ENCODE measurements at places on chromosomes 16 and 17.

- DNase-seq = peak; percentile 88
These were observed 22.6 kb downstream of the ZNF213 start for GRCh38 chr16:3157229-3158025.

DNA sequence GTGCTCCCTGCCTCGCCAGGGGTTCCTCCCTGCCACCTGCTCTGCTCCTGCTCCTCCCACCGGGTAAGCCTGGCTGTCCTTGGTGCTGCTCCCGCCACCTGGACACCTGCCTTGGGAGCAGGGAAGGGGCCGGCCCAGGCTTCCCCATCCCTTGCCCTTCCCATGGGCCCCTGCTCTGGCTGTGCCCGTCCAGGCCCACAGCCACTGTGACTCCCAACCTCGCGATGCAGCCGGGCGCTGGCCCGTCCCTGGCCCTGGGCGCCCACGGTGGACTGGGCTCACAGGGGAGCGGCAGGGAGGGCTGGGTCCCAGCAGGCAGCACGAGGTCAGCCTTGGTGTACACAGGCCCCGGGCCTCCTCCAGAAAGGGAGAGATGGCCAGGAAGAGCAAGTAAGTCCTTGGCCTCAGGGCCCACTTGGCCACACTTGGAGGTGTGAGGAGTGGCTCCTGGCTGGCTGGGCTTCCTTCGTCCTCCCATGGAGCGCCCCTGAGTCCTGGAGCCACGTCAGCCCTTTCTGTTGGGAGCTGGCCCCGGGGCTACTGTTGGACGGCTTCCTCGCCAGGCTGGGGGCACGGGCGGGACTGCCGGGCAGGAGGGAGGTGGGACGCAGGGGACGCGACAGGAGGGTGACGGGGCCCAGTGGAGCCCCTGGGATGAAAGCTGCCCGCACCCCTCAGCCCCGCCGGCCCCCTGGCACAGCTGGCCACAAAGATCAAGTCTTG, 15.3 kb downstream of the ENGASE start:
- DNase-seq = no peak

DNA sequence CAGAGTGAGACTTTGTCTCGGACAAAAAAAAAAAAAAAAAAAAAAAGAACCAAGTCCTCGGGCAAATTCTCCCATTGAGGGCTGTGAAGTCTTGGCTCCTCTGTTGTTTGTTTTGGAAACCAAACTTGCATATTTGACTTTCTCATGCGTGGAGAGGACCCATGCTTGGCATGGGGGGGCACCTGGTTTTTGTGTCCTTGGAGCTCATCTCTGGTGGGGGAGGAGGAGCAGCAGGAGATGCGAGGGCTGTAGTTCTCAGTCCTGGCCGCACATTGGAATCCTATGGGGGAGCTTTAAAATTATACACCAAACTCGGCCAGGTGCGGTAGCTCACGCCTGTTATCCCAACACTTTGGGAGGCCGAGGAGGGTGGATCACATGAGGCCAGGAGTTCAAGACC, 74.5 kb downstream of the ABCC6 start:
- no peak for DNase-seq

DNA sequence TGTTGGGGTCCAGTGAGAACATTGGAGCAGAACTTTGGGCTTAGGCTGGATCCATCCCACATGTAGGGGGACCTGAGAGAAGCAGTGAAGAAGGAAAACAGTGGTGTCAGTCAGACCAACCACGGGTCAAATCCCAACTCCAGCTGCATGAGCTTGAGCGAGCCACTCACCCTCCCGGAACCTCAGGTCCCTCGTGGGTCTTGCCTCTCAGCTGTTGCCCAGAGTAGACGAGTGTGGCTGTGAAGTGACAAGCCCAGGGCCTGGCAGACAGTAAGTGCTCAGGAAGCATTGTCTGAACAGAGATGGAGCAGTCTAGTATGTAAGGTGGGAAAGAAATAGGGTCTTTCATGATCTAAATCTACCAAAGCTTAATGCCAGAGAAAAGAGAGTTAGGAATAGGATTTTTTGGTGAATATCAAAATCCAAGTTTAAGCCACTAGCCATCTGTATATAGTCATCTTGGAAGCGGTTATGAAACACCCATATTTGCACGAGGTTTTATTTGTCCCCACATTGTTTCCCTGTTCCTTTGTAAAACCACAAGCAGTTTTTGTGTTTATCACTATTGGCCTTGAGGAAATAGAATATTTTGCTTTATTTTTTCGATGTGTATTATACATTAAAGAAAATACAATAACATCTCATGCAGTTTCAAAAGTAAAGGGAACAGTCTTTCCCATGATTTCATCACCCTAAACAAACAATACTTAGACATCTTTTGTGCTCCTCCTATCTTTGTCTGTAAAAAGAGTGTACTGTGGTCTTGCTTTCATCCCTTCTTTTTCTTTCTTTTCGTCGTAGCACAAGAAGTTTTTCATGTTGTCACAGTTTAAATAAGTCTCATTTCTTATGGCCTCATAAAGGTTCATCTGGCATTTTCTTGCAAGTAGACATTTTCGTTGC, 112.0 kb downstream of the CLEC16A start:
- DNase-seq = no peak

DNA sequence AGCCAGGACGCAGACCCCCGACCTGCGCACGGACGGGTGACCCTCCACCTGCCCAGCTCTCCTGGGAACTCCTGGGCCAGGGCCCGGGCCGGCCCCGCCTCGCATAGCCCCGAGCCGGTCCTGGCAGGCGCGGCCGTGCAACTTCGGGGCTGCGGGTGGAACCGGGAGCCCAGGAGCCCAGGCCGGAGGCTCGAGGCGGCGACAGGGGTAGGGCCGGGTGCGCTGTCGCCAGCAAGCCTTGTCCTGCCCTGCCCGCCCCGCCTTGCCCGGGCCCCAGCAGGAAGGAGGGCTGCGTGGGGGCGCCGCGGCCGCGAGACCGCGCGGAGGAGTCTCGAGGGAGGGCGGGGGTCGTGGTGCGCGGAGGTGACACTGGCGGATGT, 408 bp downstream of the LMF1 start:
- no peak for DNase-seq

DNA sequence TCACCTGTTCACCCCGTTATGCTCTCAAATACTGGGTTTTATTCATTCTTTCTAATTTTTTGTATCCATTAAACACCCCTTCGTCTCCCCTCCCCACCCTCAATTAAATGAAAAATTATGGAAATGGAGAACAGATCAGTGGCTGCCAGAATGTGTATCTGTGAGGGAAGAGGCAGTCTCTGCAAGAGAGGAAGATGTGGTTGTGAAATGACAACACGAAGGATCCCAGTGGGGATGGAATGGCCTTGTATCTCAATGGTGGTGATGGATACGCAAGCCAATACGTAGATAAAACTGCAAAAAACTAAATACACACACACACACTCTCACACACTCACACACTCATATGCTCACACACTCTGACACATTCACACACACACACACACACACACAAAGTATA, 570.7 kb downstream of the CDH13 start:
- DNase-seq = no peak

- no peak for DNase-seq
These were observed 113.8 kb downstream of the CYB561 start for GRCh38 chr17:63332286-63332685.

GRCh38 chr17:28514561-28515002, 8.4 kb downstream of the FOXN1 start:
- no peak for DNase-seq

GRCh38 chr17:27281438-27281837, 12.5 kb upstream of the WSB1 start:
- no peak for DNase-seq

- DNase-seq = no peak
These were observed 20.3 kb upstream of the CACNG5 start for GRCh38 chr17:66814570-66814969.

DNA sequence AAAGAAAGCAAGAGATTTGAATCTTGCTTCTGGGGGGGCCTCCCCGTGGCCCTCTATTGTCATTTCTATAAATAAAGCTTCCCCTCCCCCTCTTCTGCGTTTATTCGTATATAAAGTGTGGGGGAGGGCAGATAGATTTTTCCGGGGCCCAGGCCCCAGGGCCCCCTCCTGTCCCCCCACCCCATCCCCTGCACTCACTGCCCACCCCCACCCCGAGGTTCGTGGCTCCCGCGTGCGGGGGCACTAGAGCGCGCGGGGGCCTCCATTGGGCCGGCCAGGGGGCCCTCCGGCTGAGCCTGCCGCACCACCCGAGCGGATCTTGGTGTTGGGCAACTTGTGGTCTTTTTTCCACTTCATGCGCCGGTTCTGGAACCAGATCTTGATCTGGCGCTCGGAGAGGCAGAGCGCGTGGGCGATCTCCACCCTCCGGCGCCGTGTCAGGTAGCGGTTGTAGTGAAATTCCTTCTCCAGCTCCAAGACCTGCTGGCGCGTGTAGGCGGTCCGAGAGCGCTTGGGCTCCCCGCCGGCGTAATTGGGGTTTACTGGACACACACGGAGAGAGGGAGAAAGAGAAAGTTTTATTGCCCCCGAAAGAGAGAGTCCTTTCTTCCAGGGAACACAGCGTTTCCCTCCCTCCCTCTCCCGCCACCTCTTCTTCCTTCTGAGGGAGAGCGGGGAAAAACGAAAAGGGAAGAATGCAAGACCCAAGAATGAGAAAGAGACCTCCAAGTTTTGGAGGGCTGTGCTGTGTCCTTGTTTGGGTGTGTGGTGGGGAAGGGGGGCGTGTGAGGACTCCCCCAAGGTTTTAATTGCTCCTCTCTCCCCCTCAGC, 1.5 kb downstream of the HOXB4 start:
- peak; percentile 56 for DNase-seq

- DNase-seq = peak; percentile 72
These were observed 971 bp downstream of the MINK1 start for GRCh38 chr17:4833941-4834680.

GRCh38 chr17:81125573-81126081, 39.7 kb upstream of the PVALEF start:
- no peak for DNase-seq

- DNase-seq = no peak
These were observed 116.1 kb downstream of the METRNL start for GRCh38 chr17:83195330-83196023.

DNA sequence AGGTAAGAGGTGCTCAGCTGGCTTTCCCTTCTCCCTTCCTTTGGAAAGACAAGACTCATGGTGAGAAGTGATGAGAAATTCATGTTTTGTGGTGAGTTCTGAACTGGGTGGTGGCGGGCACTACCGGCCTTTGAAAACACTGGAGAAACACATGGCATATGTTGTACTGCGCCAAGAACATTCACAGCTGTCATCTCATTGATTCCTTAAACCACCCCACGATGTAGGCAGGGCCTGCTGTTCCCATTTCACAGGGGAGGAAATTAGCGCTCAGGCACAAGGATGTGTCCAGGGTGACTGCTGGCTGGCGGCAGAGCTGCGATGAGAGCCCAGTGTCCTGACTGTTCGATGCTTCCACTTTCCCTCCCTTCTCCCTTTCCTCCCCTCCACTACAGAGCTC, 1.6 kb upstream of the DOC2B start:
- no peak for DNase-seq

DNA sequence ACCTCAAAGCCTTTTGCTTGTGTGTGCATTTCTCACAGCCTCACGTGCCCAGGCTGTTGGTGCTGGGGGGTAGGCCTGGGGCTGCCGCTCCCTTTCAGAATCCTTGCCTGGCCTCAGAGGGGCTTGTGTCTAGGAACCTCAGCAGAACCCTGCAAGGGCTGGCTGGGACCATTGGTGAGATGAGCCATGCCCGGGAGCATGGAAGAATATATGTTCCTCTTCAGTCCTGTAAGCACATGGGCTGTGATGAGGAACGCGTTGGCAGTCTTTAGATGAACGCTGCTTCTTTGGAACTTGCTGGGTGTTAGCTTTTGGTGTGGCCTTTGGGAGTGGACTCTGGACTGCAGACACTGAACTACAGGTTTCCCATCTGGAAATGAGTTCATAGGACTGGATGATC, 32.0 kb upstream of the SLC5A10 start:
- no peak for DNase-seq

DNA sequence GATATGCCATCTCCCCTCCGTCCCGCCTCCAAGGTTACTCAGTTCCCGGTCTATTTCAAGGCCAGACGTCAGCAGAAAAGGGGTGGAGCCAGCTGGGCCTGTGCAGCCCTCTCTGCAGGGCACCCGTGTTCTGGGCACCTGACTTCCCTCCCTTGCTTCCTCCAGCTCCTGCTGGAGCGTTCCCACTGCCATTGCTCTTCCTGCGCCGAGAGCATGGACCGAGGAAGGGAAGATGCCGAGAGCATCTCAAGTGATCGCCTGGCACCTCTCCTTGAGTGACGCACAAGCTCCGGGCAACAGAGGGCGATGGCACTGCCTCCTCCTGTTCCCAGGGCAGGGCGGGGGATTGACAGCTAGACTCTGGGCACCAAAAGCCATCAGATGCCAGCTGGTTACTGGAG, 29.4 kb upstream of the NAT9 start:
- DNase-seq = no peak

DNA sequence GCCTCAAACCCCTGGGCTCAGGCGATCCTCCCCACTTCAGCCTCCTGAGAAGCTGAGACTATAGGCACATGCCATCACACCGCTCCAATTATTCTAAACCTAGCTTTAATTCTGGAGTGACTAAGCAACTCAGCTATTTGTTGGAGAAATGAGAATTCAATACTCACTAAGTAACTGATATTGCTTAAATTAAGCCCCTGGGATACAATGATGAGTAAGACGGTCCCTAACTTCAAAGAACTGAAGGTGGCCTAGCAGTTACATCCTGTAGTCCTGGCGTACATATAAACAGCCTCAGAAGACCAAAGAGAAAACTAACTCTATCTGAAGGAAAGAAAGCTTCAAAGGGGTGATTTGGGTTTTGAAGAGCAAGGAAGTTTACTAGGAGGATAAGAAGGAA, 25.0 kb downstream of the XPO6 start:
- no peak for DNase-seq

DNA sequence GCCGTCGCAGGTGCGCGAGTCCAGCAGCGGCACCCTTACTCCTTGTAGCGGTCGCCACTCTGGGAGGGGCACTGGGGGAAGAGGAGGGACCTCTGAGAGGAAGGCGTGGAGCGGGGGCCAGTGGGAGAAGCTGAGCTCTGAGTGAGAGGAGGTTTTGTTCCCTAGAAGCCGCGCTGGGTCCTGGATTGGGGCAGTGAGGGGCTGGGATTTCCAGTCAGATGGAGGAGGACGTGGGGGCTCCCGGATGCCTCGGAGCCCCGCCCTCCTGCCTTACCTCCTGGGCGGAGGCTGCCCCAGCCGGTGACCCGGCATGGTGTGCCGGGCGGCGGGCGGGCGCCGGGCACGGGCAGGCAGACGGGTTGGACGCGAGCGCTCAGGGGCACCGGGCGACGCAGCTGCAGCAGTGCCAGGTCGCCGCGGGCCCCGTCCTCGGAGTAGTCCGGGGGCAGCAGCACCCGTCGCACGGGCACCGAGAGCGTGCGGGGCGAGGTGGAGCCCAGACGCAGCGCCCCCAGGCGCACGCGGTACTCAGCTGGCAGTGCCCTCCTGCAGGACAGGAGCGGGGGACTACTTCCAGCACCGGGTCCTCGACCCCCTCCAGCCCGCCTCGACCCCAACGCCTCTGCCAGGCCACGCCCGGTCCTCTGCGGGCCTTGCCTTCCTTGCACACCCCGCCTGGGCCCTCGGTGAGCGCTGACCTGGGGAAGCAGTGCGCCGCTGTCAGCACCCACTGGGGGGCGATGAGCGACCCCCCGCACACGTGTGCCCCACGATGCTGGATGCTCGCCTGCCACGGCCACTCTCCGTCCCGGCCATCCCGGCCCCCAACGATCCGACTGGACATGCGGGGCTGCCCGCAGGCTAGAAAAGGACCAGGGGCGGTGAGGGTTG, 2.0 kb downstream of the PRSS33 start:
- DNase-seq = no peak

GRCh38 chr16:53968896-53969295, 264.9 kb downstream of the FTO start:
- DNase-seq = no peak

GRCh38 chr17:36066365-36066985, 2.4 kb downstream of the CCL18 start:
- no peak for DNase-seq

- no peak for DNase-seq
These were observed 1128.6 kb downstream of the CDH8 start for GRCh38 chr16:60907645-60908044.

Data from eye (tissue), 1 donor.